ENCODE measurements at places on chromosomes 1 and 21. TPM values are rescaled to one million over a fixed set of nuclear protein-coding genes. Genes with fewer than 3 reads are reported as not detected.

DNA sequence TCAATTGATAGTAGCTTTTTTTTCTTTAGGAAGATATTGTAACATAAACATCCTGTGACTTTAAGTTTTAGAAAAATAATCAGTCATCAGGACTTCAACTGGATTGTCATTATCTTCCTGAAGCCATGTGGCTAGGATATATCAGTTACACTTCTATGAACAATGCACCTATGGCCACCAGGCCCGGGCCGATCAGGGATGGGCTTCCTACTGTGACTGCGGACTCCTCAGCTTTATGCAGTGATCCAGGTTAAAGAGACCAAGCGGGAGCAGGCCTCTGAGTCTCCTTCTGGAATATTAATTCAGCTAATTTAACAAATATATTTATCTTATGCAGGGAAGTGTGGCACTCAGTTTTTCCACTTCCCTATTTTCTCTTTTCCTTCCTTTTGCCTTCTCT, 200.6 kb downstream of the ADGRL2 start:
- DNase-seq: no peak

DNA sequence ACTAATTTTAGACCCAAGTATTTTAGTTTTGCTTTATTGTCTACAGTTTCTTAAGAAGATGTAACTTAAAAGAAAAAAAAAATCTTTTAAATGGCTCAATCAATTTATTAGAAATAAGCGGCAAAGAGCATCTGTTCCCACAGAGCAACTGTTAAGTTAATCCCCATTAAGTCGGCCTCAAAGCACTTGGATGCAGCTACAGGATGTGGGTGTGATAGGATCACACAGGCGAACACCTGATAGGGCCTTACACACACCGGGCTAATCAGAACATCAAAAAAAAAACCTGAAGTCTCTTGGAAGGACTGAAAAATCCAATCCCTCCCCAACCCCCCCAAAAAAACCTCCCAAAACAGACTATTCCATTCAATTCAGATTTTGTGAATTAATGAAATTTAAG, 23.0 kb downstream of the APP start:
- no peak for DNase-seq

- peak; percentile 74 for DNase-seq
These were observed 36.0 kb upstream of the ABCD3 start for GRCh38 chr1:94382201-94382600.

GRCh38 chr1:31038360-31038759, 27.2 kb downstream of the PUM1 start:
- DNase-seq: no peak

- no peak for DNase-seq
These were observed 37.1 kb downstream of the EEIG2 start for GRCh38 chr1:108597041-108597440.

DNA sequence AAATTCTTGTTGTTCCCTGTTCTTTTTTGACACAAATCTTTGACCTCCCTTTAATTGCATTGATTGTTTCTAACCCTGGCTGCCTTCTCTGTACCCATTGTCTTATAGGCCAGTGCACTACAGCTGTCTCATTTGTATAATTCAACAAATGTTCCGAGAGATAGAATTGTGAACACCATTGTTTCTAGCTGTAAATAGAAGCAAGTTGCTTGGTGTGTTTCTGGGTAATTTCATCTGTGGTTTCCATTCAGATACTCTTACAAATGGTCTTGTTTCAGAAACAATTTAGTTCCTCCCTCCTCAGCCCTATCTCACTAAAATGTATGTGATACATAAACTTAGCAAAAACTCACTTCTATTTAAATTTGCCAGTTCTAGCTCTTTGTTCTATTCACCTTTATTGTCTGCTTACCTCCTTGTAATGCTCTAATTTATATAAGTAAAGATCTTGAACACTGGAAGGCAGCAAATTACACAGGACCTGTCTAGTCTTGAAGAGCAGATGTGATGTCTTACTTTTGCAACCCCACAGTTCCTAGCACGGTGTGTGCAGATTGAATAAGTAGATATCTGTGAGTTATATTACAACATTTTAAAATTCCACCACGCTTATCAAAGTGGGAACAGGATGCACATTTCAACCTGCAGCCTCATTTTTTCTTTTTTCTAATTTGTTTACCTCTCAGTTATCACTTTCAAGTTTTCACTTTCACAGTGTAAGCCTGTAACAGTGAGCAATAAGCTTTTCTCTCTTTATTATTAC, 515.6 kb upstream of the ZP4 start:
- no peak for DNase-seq

DNA sequence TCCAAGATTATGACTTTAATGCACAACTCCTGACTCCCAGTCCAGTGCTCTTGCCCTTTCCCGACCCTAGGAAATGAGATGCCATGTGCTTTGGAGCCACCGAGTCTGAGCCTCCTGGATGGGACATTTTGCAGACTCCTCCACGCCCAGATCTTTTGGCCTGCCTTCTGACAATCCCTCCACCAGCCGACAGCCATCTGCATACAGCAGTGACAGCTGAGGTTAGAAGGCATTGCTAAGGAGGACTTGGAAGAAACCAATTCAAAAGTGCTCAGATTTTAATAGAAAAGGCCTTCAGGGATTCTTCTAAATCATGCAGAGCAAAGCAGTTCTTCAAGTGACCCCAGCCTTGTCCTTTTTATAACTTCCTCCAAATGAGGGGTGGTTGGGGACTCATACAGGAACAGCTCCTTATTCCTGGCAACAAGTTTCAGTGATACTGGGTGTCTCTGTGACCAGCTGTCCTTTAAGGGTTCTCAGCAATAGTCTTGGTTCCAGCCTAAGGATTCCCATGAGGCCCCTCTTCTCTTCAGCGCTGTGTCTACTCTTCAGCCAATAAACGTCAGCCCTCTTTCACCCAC, 369.3 kb downstream of the PBX1 start:
- no peak for DNase-seq

GRCh38 chr1:55611123-55611522, 396.0 kb upstream of the USP24 start:
- DNase-seq: no peak

DNA sequence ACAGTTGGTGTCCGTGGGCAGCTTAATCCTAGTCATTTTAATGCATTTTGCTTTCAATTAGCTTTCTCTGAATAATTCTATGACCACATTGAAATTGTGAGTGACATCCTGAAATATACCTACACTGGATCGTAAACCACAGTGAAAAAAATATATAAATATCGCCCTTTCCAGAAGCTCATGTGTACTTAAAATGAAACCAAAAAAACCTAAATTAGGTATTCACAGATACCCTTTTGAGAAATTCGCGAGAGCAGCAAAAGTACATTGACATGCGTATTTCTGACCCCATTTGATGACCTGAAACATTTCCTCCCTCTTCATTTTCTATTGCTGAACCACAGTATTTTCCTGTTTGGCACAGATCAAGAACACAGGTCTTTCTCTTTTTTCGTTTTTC, 253.8 kb downstream of the LTN1 start:
- no peak for DNase-seq

GRCh38 chr1:1146596-1146995, 27.1 kb upstream of the TTLL10 start:
- DNase-seq: no peak

GRCh38 chr1:48495166-48495565, 23.2 kb upstream of the SPATA6 start:
- no peak for DNase-seq

The CACHD1 gene
- 17.9 TPM for total RNA-seq

DNA sequence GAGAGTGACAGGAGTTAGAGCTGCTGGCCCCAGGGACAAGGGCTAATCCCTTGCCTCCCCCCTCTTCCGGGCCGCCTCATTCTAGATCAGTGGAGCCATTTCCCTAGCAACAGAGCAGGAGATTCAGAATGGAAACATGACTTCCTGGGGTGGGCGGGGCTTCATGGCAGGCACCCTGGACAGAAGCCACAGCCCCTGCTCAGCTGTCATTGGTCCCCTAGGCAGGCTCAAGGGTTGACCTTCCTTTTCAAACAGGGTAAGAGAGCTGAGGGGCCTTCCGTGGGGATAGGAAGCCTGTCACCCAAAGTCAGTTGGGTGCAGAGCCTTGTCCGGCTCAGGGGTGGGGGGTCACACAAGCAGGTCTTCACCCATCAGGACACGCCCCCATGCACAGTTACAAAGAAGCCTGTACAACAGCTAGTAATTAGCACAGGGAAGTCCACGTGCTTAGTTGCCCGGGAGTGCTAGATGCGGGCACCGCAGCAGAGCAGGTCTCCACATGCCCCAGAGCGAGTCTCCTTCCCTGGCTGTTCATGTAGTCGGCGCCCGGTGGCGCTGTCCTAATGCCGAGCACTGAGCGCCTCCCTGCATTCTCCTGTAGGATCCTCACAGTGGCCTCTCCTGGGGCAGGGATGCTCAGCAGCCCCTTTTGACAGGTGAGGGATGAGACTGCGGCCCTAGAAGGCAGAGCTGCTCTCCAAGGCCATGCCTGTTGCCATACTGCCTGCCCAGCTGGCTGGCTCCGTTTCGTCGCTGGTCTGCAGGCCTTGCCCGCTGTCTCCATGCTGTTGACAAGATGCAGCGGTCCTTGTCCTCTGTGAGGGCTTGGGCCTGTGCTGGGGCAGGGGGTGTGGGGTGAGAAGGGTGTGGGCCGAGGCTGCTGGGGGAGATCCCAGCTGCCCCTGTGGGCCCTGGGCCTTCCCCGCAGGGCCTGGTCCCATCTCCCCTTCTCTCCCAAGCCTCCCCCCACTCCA, 5.1 kb downstream of the TMEM201 start:
- peak; percentile 70 for DNase-seq

DNA sequence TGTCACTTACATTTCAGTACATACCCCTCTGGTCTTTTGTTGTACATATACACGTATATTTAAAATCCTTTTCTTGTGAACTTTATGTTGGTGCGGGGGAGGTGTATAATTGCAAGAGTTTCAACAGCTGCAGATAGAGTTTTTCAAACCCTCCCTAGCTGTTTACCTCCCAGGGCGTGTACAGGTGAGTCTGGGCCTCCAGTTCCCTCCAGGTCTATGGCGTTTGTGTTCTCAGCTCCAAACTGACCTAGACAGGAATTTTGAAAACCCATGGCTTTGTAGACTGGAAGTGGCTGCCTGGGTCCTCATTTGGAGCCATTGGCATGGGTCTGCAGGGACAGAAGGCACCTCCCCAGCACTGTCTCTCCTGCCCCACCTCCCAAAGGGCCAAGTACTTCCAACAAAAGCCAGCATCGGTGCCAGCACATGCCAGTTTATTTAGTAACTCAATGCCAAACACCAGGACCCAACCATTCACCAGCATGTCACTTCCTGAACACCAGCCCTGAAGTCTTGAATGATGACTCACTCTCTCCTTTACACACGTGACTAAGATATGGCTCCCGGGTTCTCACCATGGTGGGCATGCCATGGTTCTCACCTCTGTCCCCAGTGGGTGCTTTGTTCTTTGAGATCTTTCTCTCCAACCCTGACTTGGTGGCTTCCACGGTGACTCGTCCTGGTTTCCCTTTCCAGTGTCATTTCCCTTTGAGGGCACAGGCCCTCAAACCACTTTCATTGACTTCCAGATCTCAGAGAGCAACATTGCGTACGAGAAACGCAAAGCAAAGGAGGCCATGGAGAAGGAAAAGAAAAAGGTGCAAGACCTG, 57.3 kb upstream of the EFHD2 start:
- DNase-seq: no peak

The ARHGEF16 gene
- 10.3 TPM for total RNA-seq

GRCh38 chr1:56334047-56334446, 245.3 kb downstream of the PLPP3 start:
- DNase-seq: no peak

DNA sequence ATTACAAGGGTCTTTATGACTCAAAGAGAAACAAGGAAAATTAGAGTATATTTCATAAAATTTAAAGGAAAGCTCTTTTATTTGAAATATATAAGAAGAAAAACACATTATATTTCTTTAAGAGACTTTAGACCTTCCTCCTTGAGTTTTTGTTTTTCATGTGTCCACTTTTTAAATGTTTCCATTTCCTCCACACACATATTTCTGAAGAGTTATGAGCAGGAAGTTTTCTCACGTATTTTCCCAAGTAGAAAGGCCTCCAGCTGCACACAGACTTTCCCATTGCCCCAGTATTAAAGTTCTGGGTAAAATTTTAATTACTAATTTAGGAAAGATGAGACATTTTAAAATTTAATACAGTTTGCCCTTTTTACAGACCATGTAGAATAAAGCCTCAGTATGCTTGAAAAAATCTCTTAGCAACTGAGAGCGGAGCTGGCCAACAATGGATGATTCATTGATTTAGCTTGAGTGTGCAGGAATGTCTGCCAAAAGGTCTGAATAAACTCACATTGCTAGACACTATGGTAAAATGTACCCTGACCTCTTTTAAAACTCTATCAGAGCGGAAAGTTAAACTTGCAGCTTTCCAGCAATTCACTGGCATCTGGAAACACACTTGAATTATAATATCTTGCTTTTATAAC, 57.9 kb downstream of the DDAH1 start:
- DNase-seq: no peak

- no peak for DNase-seq
These were observed 9.5 kb downstream of the ACTL8 start for GRCh38 chr1:17764591-17764990.

The LRRN2 gene
- total RNA-seq: 2.5 TPM

- no peak for DNase-seq
These were observed 70.2 kb downstream of the ESRRG start for GRCh38 chr1:216653001-216653400.

- DNase-seq: no peak
These were observed 33.3 kb downstream of the ALG14 start for GRCh38 chr1:95039360-95040031.

DNA sequence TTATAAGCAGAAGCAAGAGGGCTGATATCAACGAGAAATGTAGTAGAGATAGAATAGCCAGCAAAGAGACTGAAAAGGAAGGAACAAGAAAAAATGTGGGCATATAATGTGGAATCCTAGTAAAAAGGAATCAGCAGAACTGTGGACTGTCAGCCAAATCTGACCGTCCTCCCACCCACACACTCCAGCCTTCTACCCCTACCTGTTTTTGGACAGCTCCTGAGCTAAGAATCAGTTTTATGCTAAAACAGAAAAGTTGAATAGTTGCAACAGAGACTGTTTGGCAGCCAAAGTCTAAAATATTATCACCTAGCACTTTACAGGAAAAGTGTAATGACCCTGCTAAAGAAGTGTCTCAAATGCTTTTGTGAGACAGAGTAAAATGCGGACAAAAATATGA, 533.3 kb upstream of the CXADR start:
- DNase-seq: no peak

- no peak for DNase-seq
These were observed 260.5 kb downstream of the MATN1 start for GRCh38 chr1:30462826-30463425.

- DNase-seq: no peak
These were observed 48.6 kb downstream of the PCNX2 start for GRCh38 chr1:233246965-233247364.

GRCh38 chr1:103517380-103518047, 8.0 kb upstream of the RNPC3 start:
- no peak for DNase-seq

The CFAP74 gene
- 0.23 TPM for total RNA-seq

The S100A14 gene
- total RNA-seq: 152 TPM

DNA sequence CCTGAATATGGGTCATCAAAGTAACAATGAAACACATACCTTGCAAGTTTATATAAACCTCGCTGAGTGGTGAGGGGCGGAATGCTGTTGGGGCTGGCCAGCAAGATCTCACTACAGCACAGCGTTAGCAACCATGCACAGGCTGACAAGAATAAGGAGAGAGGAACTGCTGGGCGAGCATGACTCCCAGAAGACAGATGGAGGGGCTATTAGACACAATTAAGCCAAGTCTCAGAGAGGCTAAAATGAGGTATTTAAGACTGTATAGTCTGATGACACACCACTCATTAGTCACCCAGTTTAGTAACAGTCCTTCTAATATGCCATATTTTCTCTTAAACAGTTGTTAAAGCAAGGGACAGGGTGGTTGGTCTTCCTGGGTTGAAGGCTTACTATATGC, 340.2 kb upstream of the NR5A2 start:
- DNase-seq: no peak

Measured in left lung (tissue), 14 donors.